IMR-90 (cell line): ENCODE measurements at places on chromosomes 6 and 20. TPM values are rescaled to one million over a fixed set of nuclear protein-coding genes. Genes with fewer than 3 reads are reported as not detected.
A peak's percentile ranks its signal among the peaks of the same experiment; 100 is the strongest.

DNA sequence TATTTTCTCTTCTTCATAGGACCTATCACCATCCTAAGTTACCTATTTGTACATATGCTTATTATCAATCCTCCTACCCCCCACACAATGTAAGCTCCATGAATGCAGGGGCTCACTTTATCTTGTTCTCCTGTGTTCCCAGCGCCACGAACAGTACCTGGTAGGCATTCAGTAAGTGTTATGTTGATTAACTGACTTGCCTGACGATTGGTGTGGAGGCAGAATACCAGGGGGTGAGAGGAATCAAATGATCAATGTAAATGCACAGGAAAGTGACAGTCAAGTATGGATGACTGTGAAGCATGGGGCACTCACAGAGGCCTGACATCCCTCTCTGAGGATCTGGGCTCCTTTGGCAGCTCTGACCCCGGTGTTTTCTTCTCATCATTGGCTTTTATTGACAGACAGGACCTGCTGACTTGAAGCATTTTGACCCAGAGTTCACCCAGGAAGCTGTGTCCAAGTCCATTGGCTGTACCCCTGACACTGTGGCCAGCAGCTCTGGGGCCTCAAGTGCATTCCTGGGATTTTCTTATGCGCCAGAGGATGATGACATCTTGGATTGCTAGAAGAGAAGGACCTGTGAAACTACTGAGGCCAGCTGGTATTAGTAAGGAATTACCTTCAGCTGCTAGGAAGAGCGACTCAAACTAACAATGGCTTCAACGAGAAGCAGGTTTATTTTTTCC is 6.1 kb upstream of the IFT52 start:
- peak; percentile 75 for DNase-seq

DNA sequence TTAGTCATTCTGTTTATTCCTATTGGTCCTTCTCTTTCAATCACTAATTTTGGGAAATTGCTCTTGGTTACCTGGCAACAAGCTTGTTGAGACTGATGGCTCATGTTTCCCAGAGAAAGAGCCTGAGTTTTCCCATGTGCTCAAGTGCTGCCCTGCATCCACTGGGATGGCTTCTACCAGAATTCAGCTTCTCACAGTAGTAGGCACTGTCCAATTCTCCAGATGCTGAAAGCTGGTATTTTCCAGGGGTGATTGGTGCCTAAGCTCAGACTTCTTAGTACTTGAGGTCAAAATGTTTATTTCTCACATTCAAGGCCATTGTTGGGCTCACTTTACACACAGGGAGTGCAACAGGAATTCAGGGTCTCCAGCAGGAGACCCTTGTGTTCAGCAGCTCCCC is 29.1 kb upstream of the SLC2A12 start:
- no peak for DNase-seq

GRCh38 chr6:90436403-90436802 is 139.8 kb upstream of the BACH2 start:
- no peak for DNase-seq

Gene SPATS1
- not detected in 2 replicates for total RNA-seq

Gene ABCF1
- 47.5 and 48.6 TPM in 2 replicates for total RNA-seq

Gene SLC26A8
- not detected in 2 replicates for total RNA-seq

Gene TCF21
- total RNA-seq, result 6.6 and 8.1 TPM in 2 replicates
